Stimulated activated naive CD8-positive, alpha-beta T cell treated with anti-CD3 and anti-CD28 coated beads, Interleukin-15, Interleukin-2, amounts not matched to agents 100 U/mL and 50 U/mL, for 24 hours (primary cell): ENCODE measurements at places on chromosomes 5 and 9.

GRCh38 chr5:127802477-127802865 is 99.3 kb downstream of the CCDC192 start:
- no peak for DNase-seq

DNA sequence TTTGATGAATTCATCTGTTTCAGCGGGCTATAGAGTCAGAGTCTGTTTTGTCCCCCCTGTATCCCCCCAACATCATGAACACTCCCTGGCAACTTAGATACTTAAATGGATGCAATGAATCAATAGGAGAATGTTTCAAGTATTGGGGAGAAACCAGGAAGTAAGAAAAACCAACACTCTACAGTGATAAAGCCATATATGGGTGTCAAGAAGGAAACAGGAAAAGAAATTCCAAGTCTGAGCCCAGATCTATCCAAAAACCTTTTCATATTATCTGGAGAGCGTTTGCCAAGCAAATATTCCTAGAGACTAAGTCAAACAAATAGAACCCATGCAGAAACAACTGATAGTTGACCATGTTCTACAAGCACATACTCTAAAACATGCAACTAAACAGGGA is 2.3 kb upstream of the GNAQ start:
- DNase-seq, result no peak

DNA sequence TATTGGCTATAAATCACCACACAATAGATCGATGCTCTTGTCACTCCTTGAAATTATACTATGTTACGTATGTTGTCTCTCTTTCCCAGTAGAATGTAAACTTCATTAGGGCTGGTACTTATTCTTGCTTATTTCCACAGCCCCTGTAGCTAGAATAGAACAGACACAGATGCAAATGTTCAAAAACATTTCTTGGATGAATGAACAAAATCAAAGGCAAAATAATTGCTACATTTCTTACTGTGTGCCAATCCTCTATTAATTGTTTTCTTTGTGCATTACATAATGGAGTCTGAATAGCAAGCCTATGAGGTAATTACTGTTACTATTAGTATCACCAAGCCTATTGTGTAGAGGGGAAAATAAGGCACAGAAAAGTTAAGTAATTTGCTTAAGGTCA is 725 bp upstream of the OR13C2 start:
- DNase-seq, result no peak

- no peak for DNase-seq
These were observed 5.8 kb downstream of the USP20 start for GRCh38 chr9:129841071-129841470.

- DNase-seq, result no peak
These were observed 8.8 kb upstream of the NACC2 start for GRCh38 chr9:136103651-136104487.

DNA sequence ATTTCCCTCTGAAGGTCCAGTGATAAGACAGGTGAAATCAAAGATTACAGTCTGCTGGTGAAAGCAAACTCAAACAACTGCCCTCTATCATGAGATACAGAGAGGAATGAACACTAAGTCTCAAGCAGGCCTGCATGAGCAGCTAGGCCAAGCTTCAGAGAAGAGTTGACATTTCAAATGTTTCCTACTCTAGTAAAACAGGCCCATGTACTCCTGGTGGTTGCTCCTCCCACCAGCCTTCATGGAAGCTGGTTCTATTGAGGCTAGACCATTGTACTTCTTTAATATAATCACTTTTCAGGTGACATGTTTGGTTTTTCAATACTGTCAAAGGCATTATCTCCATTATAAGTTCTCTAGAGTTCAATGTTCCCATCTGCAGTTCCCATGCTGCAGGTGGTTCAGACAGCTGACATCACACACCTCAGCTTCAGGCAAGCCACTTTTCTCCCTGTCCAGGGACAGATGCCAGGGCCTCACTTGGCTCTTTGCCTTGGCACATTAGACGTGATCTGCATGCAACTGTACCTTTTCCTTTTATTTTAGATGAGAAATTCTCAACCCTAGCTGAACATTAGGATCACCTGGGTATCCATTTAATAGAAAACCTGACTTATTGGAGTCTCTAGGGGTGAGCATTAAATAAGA is 89.8 kb downstream of the PIK3R1 start:
- no peak for DNase-seq

DNA sequence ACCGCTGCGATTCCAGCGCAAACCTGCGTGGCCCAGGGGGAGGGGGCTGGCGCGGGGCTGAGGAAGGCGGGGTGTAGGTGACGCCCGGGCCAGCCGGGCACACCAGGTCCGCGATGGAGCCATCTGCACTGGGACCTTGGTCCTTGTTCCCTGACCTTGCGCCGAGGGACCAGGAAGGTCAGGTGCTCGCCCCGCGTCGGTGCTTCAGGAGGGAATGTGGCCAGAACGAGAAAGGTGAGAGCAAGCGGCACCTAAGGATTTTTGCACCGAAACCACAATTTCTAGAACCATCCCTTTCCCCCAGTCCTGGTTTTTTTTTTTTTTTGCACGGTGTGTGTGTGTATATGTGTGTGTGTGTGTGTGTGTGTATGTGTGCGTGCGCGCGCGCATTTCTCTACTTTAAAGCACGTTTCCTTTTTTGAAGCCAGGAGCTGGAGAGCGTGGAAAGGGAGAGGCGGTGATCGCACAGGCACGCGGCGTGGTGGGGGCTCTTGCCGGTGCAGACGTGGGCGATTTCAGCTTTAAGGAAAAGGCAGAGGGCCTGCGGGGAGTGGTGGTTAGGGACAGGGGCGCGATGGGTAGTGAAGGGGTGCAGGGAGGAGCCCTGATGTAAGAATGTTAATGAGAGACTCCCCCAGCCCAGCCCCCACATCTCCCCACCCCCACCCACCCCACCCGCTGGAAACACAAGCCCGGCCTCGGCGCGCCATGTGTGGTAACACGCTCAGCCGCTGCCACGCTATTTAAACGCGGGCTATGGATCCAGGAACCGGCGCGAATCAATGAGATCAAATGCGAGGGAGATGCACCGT is at the start of gene NPR3:
Gene NPR3, plus strand, starts transcription at position 772 of the 812 bp plus-strand sequence. CDS start 456 bp downstream, outside the sequence.
- DNase-seq, result no peak

DNA sequence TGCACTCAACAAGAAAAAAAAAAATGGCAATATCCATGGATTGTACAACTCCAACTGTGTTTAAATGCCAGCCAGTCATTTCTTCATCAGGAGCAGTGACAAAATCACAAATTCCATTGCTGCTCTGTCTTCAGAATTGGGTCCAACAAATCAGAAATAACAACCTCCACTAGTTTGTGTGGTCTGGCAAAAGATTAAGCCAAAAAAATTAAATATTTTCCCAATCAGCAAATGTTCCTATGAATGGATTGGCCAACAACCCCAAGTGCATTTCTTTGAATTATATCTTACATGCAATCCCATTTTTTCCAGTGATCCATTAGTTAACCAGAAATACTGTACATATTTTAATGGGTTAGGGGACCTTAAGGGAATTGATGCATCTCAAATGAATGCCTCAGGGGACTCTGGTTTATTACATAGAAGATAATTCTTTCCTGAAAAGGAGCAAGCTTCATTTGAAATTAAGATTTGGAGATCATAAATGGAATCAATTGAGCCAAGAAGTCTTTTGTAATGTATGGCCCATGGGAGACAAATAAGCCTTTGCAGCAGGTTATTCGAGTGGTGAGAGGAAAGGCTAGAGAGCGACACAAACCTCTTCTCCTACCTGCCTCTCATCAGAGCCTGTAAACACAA is 131.8 kb downstream of the TLE1 start:
- no peak for DNase-seq

GRCh38 chr5:17203329-17204132 is 13.9 kb upstream of the BASP1 start:
- DNase-seq, result no peak

- no peak for DNase-seq
These were observed 852.3 kb upstream of the DMAC1 start for GRCh38 chr9:8651846-8652215.
